ENCODE measurements at places on chromosomes 2 and 18. TPM values are rescaled to one million over a fixed set of nuclear protein-coding genes. Genes with fewer than 3 reads are reported as not detected.

GRCh38 chr18:31741097-31741735, 19.5 kb downstream of the SLC25A52 start:
- DNase-seq: peak; percentile 73

The TRIM54 gene
- 0.09 TPM for total RNA-seq

DNA sequence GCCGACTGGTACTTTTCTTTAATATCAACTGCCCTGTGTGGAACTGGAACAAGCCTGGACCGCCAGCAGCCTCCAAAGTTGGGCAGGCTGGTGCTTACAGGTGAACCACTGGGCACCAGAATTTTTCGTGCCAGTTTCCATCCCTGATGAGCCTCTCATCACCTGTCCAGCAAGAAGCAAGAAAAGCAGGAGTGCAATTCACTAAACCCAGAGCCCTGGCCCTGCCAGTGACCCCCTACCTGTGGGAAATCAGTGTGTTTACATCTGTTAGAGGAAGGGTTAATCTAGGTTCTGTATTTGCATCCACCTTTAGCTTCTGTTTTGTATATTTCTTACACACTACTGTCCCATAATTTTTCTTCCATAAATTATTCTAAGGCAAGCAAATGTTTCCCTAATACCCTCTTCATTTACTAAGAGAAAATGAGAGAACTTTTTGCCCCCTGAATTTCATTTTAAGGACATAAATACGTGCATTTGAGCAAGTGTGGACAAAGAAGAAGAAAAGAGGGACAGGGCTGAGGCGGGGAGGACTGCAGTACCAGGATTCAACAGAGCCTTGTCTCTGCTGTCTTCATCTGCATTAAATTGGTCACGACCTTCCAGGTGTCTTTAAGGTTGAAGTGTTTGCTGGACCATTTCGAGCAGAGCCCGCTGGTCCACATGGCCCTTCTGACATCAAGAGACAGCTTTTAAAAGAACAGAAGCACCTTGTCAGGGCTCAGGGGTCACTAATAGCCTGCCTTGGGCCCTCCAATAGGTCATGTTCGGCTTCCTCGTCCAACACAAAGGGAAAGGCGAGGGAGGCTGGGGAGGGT, 763.1 kb downstream of the BCL11A start:
- DNase-seq: no peak

The IL1F10 gene
- not detected for total RNA-seq

DNA sequence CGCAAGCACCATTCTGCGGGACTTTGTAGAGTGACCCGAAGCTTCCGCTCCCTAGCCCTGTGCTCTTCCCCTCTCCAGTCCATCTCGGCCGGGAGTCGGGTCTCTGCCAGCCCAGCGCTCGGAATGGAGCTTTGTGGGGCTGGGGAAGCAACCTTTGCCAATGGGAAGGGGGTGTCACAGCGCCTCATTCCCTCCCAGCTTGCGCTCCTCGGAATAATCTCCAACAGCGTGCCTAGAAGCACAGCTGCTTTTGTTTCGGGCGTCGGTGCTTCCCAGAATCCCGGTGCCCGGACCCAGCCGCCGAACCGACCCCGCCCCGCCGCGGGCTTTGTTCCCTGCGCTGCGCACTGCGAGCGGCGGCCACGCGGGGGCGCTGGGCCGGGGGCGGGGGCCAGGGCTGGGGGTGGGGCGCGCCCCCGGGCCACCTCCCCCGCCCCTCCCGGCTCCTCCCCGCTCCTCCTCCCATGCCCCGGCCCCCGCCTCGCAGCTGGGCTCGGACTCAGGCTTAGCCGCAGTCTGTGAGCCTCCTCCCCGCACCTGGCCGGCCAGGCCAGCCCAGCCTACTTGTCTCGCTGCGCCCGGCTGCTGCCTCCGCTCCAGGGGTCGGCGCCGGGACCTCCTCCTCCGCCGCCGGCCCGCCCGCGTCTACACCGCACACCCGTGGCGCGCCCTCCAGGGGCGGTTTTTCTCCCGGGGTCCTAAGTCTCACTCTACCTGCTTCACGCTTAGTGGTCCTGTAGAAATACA, 77.7 kb upstream of the SMAD2 start:
- DNase-seq: peak; percentile 66
